Fibroblast of the aortic adventitia (primary cell): ENCODE measurements at places on chromosomes 2 and 18. TPM values are rescaled to one million over a fixed set of nuclear protein-coding genes. Genes with fewer than 3 reads are reported as not detected.

CRYBA2 gene
- total RNA-seq: not detected in 2 replicates

ARHGAP28 gene
- 11.9 and 221 TPM in 2 replicates for total RNA-seq

SLC30A3 gene
- 0.09 and 0.25 TPM in 2 replicates for total RNA-seq

DNA sequence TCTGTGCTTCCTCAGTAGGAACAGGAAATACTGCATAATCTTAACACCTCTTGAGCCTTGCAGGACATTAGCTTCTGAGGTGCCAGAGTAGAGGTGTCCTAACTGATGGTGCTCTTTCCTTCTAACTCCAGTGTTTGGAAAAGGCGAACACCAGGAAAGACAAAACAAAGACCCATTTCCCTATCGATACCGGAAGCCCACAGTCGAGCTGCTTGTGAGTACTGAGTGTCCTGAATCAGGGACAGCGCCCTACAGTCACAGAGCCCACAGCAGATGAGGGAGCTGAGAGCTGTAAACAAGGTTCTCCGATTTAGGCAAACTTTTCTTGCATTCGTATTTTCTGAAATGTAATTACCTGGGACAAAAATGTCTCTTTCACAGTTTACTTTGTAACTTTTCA, 50.7 kb downstream of the SLC14A2 start:
- no peak for DNase-seq

UBXN4 gene
- total RNA-seq: 55.1 and 81.8 TPM in 2 replicates

CCDC102B gene
- total RNA-seq: 3.1 and 27.8 TPM in 2 replicates

GRCh38 chr2:157087373-157088002, 170.0 kb upstream of the GALNT5 start:
- peak; percentile 78 for DNase-seq

THOC1 gene
- total RNA-seq: 55.4 and 104 TPM in 2 replicates

DNA sequence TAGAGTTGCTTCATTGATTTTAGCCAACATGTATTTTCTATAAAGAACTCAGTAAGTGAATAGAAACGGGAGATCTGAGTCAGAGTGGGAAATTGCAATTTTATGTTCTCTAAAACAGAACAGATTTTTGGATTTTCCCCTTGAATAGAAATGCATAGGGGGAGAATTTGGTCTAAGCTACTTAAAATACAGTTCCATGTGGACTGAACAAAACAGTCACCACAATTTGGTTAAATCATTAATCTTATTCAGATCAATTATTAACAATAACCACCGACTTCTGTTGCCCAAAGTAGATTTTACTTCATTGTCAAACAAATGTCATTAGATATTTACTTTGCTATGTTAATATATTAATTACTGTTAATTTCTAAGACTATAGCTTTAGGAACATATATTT, 107.7 kb downstream of the SCG2 start:
- no peak for DNase-seq

DNA sequence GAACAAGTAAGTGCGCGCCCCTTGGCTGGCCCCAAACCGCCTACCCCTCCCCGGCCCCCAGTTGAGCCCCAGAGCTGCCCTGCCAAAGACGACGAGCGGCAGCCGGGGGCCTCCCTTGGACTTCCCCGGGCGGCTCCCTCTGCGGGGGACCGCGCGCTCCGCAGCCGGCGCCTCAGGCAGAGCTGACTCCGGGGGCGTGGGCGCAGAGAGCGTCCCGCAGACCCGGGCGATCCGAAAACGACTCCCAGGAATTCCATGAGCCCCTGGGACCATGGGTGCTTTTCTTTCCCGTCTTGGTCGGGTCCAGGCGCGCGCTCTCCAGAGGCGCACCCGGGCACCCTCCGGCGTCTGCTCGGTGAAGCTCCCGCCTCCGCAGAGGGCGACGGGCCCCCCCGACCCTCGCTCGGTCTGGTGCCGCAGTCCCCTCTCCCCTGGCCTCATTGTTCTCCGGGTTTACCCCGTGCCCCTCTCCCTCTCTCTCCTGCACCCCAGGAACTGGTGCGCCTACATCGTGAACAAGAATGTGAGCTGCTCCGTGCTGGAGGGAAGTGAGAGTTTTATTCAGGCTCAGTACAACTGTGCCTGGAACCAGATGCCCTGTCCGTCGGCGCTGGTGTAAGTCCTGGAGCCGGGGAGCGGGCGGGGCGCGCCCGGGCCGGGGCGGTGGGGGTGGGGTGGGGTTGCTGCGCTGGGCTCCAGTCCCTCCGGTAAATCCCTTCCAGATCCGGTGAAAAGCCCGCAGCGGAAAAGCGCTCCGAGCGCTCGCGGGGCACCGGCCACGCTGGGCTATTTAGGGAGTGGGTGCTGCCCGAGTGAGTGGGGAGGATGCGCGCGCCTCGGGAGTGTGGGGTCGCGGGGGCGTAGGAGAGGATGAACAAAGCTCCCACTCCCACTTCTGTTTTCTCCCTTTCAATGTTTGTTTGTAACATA, 776 bp downstream of the EMILIN2 start:
- peak; percentile 51 for DNase-seq

CNDP1 gene
- total RNA-seq: not detected in 2 replicates

- no peak for DNase-seq
Observed at GRCh38 chr2:230327418-230328154, 593 bp downstream of the SP140L start.

DNA sequence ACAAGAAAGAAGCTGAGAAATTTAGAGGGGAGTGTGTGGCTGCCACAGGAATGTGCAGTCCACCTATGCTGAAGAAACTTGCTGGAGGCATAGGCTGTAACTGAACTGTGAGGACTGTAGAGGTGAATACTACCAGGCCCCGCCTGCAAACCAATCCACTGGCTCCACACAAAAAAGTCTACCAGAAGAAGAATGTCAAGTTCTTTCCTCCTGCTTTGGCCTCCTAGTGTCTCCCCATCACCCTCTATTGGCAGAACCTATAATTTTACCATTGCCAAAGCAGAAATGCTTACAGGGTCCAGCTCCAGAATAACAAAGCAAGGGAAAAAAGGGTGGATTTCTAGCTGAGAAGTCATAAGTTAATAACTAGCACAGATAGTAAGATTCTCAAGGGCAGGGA, 5.9 kb upstream of the ATP5MC3 start:
- DNase-seq: peak; percentile 8

LRRC30 gene
- total RNA-seq: not detected in 2 replicates

DNA sequence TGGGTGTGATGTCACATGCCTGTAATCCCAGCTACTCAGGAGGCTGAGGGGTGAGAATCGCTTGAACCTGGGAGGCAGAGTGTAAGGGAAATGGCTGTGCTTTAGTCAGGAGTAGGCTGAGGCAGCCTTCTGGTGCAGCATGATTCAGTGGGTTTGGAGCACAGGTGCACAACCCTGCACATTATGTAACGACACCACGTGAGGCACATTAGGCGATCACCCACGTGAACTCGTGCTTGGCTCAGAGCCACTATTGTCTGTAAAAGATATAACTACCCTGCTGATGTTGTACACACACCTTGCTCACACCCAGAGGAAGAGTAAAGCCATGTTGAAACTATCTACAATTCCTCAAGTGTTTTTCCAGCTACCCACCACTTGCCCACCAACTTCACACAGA, 54.8 kb upstream of the ZC3H15 start:
- no peak for DNase-seq

DNA sequence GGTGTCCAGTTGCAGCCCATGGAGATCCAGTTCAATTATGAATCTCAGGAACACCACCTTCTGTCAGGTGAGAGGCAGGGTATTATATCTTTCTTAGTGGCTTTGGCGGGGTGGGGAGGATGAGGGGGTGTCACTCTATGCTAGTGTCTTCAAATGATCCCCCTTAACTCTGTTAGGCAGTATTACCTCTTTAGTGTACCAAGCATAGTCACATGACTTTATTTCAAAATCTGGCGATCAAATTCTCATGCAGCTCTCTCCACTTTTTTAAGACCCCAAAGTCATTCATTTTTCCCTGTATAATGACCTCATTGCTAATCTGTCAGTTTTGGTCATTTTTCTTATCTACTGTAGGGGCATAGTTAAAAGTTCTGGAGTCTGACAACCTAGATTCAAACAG, 1.1 kb upstream of the ZSCAN30 start:
- DNase-seq: no peak

GRCh38 chr18:22847392-22847791, 85.7 kb upstream of the RBBP8 start:
- peak; percentile 72 for DNase-seq

FHL2 gene
- 92.4 and 267 TPM in 2 replicates for total RNA-seq

GRCh38 chr2:42777883-42778805, 14.2 kb upstream of the OXER1 start:
- peak; percentile 58 for DNase-seq

KIAA2012 gene
- total RNA-seq: not detected in 2 replicates

DNA sequence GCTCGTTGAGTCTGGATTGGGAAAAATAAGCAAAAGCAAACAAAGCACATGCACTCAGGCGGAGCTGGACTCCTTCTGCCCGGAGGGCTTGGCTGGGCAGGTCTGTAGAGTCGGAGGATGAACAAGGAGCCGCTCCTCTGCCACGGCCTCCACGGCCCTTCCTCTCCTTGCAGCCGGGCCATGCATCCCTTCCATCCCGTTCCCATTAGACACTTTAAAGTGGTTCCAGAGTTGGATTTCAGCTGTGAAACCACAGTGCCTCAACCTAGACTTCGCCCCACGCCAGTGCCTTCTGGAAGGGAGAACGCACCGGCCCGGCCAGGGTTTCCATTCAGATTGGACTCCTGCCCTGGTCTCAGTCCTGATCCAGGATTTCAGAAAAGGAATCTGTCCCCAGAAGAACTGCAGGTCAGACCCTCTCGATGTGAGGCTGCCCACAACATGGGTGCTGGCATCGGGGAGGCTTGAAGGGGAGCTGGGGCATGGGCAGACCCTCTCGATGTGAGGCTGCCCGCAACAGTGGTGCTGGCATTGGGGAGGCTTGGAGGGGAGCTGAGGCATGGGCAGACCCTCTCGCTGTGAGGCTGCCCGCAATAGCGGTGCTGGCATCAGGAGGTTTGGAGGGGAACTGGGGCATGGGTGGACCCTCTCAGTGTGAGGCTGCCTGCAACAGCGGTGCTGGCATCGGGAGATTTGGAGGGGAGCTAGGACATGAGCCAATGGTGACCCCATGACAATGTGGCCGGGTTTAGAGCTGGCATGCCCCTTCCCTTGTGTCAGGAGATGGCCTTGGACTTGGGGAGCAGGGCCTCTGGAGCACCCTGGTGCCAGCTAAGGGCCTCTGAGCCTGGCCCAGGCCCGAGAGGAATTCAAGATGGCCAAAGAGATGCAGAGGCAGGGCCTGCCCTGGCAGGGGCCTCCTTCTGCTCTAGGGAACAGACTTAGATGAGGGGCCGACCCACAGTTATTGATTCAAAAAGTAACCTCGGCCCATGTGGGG, 304.5 kb downstream of the NDUFA10 start:
- DNase-seq: no peak

- DNase-seq: no peak
Observed at GRCh38 chr2:240596491-240596931, 10.0 kb downstream of the CAPN10 start.

GRCh38 chr2:22824618-22825017, 560.4 kb upstream of the KLHL29 start:
- DNase-seq: no peak

DNA sequence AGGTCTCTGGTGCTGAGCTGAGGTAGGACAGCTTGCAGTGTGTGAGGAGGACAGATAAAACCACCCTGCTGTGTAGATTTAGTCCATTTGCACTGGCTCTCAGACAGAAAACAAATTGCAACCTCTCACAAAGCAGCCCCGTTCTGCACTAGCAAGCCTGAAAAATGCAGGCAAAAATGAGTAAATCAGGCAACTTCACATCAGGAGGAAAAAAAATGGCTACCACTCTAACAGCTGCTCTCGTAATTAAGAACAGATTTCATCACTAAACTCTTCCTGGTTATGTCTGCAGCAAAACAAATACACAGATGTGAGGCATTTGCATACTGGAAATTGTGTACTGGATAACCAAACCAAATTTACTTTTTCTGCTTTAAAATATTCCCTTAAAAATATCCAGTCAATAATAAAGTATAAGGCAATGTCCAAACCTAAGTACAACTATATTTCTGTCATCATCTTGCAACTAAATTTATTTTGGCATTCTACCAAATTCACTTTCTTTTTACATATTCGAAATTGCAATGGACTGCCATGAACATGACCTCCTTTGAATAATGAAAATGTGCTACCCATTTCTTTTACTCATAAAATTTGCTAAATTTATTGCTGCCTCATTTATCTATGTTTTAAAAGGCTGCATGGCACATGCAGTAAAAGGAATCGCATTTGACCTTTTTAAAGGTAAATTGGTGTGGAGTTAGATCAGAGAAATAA, 157.4 kb downstream of the AFF3 start:
- peak; percentile 54 for DNase-seq

GRCh38 chr2:113894156-113894743, 4.4 kb downstream of the ACTR3 start:
- peak; percentile 94 for DNase-seq

DNA sequence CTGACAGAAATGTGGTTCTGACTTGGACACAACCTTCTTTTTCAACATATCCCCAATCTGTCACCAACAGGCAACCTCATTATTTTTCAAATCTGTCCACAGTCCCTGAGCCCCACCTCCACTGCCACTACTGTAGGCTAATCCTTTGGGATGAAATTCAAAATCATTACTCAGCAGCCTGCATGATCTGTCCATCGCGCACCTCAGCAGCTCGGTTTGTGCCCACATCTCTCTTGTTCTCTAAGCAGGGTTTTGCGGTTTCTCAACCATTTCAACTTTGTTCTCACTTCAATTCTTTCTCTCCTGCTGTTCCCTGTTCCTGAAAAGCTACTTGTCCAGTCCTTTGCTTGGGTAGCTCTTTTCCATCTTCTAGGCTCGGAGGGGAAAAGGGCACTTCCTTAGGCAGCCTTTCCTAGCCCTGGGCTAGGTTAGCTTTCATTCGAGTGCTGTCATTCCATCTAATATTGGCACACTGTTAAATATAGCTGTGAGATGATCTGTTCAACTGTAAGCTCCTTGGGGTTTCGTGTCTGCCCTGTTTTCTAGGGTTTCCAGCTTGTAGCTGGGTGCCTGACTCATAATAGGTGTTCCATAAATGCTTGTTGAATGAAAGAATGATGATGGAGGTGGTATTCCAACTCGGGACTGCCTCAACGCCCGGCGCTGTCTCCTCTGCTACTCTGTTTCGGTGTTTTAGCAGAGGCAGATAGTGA, 653 bp upstream of the ANKAR start:
- DNase-seq: no peak

- no peak for DNase-seq
Observed at GRCh38 chr2:175432021-175432420, 250.5 kb upstream of the ATP5MC3 start.

DNA sequence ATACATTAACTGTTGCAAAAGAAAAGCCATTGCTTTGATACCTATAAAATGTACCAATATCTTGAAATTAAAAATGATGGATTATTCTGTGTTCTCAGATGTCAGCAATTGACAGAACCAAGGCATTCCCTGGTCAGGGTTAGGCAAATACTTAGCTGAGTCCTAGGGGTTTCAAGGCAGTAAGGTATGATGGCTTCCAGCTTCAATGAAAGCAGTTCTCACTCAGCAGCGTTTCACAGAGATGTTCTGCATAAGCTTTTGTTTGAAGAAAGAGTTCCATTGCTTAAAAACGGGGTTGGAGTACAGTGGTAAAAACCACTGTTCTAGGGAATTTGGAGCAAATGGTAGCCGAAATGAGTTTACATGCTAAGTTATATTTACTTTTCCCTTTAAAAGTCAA, 17.0 kb upstream of the KANSL1L start:
- no peak for DNase-seq

PLA2R1 gene
- total RNA-seq: 25.0 and 27.0 TPM in 2 replicates
